Hair follicle dermal papilla cell (primary cell): ENCODE measurements at places on chromosomes 12 and 14. TPM values are rescaled to one million over a fixed set of nuclear protein-coding genes. Genes with fewer than 3 reads are reported as not detected.

BCL11B gene
- 0.36 and 0.81 TPM in 2 replicates for total RNA-seq

SPATS2 gene
- total RNA-seq: 15.8 and 23.4 TPM in 2 replicates

GPX2 gene
- total RNA-seq: not detected in 2 replicates

E2F7 gene
- 0.49 and 0.97 TPM in 2 replicates for total RNA-seq

PPFIA2 gene
- 2.7 and 5.4 TPM in 2 replicates for total RNA-seq

CLEC4D gene
- total RNA-seq: not detected in 2 replicates

CAPS2 gene
- 6.6 and 7.5 TPM in 2 replicates for total RNA-seq

PTPN21 gene
- total RNA-seq: 16.0 and 20.3 TPM in 2 replicates

KRT7 gene
- 17.0 and 21.6 TPM in 2 replicates for total RNA-seq

FAM181A gene
- total RNA-seq: not detected in 2 replicates

PSMA6 gene
- 122 and 153 TPM in 2 replicates for total RNA-seq

KRT78 gene
- total RNA-seq: not detected in 2 replicates

DHRS2 gene
- not detected in 2 replicates for total RNA-seq

MRPL42 gene
- 47.2 and 50.1 TPM in 2 replicates for total RNA-seq

RFX4 gene
- total RNA-seq: not detected in 2 replicates

TMEM263 gene
- total RNA-seq: 160 and 165 TPM in 2 replicates

NTN4 gene
- 19.6 and 43.8 TPM in 2 replicates for total RNA-seq

TMCC3 gene
- total RNA-seq: 0.24 and 0.49 TPM in 2 replicates

ZNF384 gene
- 27.1 and 30.8 TPM in 2 replicates for total RNA-seq

CLEC2A gene
- not detected in 2 replicates for total RNA-seq

CAPZA3 gene
- total RNA-seq: not detected in 2 replicates

TNFRSF1A gene
- 214 and 306 TPM in 2 replicates for total RNA-seq

SCFD1 gene
- total RNA-seq: 115 and 133 TPM in 2 replicates

RNASE1 gene
- total RNA-seq: not detected in 2 replicates

SLC25A21 gene
- under 0.01 and 0.24 TPM in 2 replicates for total RNA-seq

TAS2R8 gene
- 0.12 TPM in 1 of 2 replicates, not detected in the other for total RNA-seq

VAMP1 gene
- 10.2 and 10.6 TPM in 2 replicates for total RNA-seq

MFAP5 gene
- 200 and 206 TPM in 2 replicates for total RNA-seq
